Hematopoietic multipotent progenitor cell treated with erythropoietin and hydrocortisone succinate and interleukin-3 and kit ligand, for 17 days (in vitro differentiated cells): ENCODE measurements at places on chromosomes 2 and 18.

DNA sequence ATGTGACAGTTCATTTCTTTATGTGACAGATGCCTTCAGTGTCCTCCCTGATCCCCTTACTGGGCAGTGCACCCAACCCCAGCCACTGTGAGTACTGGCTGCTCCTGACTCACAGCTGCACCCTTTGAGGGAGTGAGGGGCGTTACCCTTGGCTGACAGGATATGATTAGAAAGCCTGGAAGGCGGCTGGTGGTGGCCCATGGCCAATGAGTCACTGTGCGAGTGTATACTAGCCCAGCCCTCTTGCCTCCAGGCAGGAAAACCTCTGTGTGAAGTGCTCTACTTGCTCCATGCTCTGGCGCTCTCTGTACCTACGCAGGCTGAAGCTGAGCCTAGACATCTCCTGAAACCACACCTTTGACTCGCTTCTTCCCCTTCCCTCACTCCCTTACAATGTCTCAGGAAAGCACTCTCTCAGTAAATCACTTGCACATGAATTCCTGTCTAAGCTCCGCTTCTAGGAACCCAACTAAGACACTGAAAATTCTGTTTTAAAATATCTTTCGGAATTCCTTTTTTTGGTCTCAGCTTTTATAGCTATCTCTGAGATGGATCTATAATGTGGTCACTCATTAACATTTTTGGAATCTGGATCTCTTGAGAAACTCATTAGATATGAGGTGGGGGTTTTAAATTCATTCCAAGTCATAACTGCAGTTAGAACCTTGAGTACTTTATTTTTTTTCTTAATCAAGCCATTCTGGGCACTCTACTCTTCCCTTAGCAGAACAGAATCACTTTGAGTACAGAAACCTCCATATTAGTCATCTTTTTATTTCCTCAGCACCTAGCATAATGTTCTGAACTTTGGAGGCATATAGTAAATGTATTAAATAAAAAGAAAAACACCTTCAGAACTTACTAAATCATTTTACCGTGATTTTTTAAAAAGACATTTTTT is 25.3 kb upstream of the STAM2 start:
- DNase-seq, result peak; percentile 77

DNA sequence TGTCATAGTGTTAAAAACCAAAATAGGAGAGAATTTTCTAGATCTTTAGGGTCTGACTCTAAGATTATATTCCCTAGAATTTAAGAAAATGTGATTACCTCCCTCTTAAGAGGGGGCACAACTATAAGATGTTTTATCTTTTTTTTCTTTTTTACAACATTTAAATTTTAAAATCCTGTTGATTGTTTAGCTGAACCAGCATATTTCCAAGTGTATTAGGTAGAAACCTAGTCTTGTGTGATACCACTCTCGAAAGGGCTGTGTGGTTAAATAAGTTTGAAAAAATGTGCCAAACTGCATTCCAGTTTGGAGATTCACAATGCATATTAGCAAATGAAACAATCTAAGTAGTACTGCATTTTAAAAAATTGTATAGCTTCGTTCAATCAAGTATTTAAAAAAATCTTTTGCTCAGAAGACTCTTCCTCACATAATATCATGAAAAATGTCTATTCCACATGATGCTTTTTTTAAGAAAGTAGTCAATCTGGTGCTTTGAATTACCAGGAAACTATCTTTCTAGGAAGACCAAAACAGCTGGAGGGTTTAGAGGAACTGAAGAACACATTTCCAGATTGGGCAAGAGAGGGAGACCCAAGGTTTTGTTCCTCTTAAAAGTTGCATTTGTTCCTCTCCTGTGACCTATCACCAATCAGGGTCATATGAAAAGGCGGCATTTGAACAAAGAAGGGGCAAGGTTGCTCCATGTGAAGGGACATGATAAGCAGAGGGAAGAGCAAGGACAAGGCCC is 98.8 kb downstream of the DPP4 start:
- DNase-seq, result no peak

DNA sequence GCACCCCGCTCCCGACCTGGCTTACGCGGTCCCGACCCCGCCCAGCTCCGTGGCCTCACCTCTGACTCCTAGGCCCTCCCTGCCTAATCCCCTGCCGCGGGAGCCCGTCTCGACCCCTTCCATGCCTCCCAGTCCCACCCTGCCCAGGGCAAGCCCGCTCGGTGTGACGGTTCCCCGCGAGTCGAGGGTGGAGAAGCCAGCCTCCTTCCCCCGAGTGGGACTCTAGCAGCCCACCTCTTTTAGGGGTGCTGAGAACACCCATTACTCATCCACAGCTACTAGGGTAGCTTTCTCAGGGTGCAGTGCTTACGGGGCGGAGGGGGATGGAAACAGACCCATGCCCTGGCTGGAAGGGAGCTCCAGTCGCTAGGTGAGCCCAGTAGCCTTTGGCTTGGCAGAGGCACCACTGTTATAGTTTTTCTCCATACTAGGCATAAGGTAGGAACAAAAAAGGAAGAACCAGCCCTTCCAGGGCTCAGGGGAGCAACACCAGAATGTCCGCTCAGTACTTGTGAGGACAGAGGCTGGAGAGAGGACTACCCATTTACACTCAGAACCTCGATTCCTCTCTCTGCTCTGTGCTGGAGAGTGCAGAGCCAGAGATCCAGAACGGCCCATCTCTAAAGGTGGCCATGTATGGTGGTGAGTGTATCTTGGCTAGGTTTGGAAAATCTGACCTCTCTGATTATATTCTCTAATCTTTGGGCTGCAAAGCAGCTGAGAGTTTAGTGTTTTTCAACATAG is 606 bp downstream of the AGBL5 start:
- no peak for DNase-seq

- DNase-seq, result no peak
These were observed 253.2 kb downstream of the GLI2 start for GRCh38 chr2:120988700-120989511.

- DNase-seq, result no peak
These were observed 1.4 kb downstream of the IL36RN start for GRCh38 chr2:113060396-113060795.

DNA sequence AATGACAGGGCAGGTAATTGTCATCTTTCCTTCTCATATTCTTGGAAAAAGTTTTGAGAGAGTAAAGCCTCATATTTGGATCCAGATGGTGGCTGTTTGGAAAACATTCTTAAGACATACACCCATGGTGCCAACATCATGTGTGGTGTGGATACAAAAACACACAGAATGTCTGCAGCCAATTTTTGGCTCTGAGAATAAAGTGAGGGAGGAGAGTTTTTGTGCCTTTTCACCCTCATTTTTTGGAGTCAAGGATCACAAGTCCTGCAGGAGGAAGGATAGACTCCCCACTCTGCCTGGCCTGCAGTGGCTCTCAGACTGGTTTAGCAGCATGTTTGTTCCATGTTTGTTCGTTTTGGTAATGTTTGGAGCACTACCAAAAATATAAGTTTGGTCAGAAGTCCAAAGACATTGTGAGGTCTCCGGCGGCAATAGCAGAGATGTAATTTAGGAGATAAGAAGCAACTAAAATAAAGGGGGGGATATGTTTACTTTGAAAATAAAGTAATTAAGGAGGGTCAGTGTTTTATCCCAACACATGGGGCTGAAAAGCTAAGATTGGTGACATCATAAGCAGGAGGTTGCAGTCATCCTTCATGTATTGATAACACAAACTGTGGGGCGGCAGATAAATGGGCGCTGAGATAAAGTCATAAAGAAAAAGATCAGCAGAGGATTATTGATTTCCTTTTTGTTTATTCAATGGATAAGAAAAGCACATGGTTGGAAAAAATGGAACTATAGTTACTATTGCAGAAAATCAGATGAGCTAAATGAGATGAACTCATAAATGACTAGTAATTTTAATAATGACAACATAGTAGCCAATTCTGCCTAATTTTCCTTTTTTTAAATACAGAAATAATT is 655 bp downstream of the NOSTRIN start:
- DNase-seq, result no peak

GRCh38 chr18:75023473-75023872 is 185.5 kb downstream of the PTGR3 start:
- no peak for DNase-seq

DNA sequence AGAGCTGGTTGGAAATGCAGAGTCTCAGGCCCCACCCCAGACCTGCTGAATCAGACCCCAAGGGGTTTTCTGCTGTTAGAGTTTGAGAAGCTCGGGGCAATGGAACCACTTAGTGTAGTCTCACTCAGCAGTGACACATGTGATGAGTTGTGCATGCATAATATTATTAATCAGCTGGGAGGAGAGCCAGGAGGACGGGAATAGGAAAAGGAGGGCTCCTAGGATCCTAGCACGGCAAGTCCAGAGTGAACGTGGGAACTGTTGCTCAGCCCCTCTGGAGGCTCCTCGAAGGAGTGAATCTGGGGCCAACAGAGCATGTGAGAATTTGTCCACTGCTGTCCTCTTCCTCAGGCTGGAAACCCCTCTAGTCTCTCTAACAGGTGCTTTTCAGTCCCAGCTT is 87.1 kb downstream of the HS1BP3 start:
- DNase-seq, result no peak

GRCh38 chr2:241094924-241095420 is 7.1 kb downstream of the MTERF4 start:
- DNase-seq, result no peak

- no peak for DNase-seq
These were observed 6.9 kb upstream of the MAP4K4 start for GRCh38 chr2:101690547-101691152.

DNA sequence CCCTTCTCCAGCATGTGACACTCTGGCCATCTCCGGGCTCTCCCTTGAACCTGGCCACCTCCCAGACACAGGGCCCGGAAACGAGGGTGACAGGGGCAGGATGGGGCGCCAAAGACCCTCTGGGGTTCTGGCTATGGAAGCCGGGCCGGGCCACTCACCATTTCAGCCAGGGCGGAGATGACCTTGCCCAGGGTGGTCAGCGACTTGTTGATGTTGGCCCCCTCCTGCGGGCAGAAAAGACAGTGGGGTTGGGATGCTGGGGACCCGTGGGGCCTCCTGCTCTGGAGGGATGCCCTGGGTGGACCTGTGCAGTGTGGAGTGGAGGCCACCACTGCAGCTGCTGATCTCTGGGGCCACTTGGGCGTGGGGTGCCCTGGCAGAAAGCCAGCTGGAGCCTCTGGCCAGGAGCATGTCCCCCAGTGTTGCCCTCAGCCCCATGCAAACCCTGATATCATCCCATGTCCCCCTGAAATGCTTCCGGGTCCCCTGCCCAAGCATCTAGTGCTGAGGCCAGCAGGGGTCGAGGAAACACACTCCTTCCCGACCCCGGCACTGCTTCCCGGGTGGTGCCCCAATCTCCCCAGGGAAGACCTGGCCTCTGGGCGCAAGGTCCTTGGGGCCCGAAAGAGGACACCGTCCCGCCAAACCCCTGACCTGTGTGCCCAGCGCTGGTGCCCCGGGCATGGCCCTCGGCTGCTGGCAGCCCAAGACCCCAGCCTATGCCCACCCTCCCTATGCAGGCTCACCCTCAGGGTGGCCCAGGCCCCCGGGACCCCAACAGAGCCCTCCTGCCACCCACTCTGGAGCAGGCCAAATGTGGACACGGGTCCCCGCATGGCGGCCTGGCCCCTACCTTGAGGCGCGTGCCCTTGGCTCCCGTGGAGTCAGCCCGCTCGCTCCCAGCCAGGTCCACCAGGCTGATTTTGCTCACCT is 36.9 kb downstream of the KIF1A start:
- no peak for DNase-seq

DNA sequence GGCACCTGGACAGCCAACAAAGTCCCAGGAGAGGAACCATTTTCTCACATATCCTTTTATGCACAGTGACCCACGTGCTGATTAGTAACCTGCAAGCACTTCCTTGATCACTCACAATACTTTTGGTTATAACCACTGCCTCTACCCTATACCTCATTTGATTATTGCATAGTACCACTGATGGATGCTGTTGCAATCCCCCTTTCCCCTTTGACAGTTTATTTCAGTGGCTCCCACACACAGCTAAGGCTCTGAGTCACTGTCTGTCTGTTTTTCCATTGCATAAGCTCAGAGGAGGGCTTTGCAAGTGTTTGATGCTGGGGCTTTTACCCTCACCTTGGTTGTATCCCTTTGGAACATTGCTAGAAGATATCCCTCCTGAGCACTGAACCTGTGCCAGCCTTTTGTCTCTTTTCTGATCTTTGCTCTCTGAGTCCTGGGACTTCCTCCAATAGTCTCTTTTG is 101.7 kb upstream of the RBBP8 start:
- DNase-seq, result no peak

DNA sequence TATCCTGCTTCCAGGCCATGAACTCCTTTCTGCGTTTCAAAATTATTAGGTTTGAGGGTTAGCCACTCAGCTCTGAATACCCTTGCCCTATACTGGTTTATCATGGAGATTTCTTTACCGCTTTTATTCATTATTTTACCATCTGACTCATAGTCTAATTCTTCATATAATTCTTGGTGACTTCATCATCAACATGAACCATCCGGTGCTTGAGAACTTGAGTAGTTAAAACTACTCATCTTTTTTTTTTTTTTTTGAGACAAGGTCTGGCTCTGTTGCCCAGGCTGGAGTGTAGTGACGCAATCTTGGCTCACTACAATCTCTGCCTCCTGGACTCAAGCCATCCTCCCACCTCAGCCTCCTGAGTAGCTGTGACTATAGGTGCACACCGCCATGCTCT is 94.2 kb upstream of the LHCGR start:
- no peak for DNase-seq

- DNase-seq, result no peak
These were observed 1312.8 kb upstream of the ACVR2A start for GRCh38 chr2:146532009-146532408.

GRCh38 chr2:174083843-174084458 is 118.8 kb upstream of the SP3 start:
- no peak for DNase-seq

- DNase-seq, result no peak
These were observed 183.8 kb upstream of the STON1 start for GRCh38 chr2:48346124-48346536.

DNA sequence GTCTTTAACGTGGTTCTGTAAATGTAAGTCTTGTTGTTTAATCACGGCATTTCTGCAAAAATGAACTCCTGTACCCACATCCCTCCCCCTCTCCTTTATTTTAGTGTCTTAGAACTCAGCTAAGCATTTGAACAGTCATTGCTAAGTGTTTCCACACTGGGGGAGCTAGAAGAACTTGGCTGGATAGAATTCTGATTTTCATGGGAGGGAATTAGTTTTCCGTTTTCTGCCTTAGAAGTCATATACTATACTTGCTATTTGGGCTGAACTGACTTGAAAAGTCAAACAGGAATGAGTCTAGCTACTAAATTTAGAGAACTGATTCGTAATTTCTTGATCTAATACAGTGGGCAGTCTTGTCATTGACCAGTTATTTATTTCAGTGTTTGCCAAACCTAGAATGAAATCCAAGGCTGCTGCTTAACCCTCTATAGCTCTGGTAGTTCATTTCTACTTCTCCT is 61.1 kb downstream of the FMNL2 start:
- no peak for DNase-seq

GRCh38 chr2:119292226-119292625 is 68.6 kb downstream of the STEAP3 start:
- DNase-seq, result no peak

DNA sequence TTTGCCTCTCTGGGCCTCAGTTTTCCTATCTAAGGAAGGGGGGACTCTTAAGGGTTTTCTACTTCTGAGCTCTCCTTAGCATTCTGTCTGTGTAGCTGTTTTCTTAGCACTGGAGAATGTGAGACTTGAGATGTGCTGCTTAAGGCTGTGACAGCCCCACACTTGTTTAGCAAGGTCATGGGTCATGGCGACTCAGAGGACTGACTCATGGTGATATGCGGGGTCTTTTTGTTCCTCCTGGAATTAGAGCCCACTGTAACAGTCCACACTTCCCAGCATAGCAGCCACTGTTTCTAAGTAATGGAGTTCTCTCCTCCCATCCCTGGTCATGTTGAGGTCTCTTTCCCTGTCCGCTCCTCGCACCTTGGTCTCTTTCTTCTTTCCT is 4.1 kb upstream of the LPIN1 start:
- no peak for DNase-seq

- DNase-seq, result no peak
These were observed 547.0 kb downstream of the NUP35 start for GRCh38 chr2:183671233-183671632.
